Activated T-cell treated with anti-CD3 and anti-CD28 coated beads for 48 hours (primary cell): ENCODE measurements at places on chromosomes 4 and X.

DNA sequence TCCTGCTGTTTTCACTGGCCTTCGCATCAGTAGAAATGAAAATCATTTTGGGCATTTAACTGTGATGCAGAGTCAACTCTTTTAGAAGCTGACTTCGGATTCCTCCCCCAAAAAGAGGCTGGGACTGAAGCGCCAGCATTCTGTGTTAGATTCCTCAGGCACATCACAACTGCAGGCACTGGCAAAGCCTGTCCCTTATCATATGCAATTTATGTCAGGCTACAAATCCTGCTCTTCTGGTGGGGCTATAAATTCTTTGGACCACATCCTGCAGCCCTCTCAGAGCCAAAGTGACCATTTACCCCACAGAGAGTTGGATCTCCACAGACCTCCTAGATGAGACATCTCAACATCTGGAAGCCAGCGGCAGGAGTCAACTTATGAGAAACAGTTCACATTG lies 138.4 kb downstream of the CBR4 start:
- no peak for DNase-seq

- DNase-seq = no peak
Observed at GRCh38 chrX:2226182-2226581, 274.6 kb downstream of the DHRSX start.

DNA sequence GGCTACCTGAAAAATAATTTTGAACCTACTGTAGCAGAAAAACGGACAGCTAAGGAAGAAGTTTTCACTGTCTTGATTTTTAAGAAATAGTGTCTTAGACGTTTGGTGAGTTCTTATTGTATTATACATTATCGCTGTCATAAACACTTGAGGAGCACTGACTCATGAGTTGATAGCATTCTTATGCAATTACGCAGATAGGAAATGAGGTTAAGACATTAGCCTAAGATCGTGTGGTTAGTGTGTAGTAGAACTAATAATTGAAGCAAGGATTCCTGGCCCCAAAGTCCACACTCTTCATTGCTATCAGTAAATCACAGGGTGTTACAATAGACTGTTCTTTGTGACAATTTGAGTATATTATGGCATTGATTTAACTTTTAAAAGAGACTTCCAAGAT lies 238.1 kb downstream of the ARAP2 start:
- DNase-seq = no peak

DNA sequence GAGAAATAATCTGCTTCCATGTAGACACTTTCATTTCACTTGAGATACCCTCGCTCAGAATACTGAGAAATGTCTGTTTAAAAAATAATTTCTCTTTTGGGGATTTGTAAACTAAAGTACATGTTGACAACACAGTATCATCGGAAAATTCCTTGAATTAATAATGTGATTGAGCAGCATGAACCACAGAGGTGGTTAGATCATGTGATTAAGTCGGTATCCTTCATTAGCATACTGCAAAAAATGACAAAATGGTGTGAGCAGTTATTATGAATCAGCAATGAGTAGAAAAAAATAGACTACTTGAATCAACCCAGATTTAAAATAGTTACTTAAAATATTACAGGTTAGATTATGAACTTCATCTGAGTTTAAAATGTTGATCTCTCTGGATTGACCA lies 14.1 kb downstream of the MAP7D3 start:
- no peak for DNase-seq

GRCh38 chr4:42673082-42673425 lies 16.1 kb upstream of the ATP8A1 start:
- no peak for DNase-seq

DNA sequence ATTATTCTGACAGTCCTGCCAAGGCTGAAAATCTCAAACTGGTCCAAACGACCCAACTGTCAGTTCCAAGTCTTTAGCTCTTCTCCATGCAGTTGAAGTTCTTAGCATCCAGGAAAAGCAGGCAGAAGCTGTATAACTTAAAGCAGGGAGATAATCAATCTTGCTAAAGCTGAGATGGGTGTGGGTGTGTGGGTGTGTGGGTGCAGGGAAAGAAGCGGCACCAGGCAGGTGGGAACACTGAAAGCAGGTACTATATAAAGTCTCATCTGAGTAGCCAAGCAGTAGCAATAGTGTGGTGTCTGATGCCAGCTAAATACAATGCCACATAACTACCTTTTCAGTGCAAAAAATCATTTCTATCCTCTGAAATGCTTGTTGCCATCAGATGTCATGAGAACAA lies 69.7 kb upstream of the EGFL6 start:
- DNase-seq = no peak

- DNase-seq = no peak
Observed at GRCh38 chr4:179843370-179843769, 2399.8 kb upstream of the TENM3 start.

DNA sequence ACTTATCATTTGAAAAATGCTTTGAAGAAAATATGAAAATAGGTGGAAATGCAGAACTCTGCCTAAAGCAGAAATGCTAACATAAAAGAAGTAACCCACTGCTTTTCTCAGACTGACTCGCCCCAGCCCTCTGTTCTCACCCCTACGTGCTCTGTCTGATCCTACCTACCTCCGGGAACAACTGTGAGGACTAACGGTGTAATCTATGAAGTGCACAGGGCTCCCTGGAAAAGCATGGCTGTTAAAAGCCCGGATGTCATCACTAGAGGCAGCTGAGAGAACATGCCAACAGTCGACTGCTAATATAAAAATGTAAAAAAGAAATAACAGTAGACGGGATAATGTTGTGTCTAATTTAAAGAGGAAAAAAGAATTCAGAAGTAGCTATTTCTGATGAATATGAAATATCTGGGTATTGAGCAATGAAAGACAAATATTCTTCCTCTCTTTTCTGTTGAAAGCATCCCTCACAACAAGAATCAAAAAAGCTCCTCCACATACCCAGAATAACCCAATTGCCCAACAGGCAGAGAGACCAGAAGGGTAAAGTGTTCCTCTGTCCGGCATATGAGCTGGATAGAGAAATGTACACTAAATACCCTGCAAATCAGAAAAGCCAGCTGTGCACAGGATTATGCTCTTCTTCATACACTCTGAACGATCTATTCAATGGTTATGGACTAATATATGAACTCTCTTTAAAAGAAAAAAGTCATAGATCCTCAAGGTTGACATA lies 130.7 kb downstream of the TSPAN5 start:
- DNase-seq = no peak

- DNase-seq = no peak
Observed at GRCh38 chr4:146099585-146099984, 75.9 kb upstream of the LSM6 start.
